ENCODE measurements at places on chromosomes 11 and 22.

GRCh38 chr11:93020248-93021046 is 51.0 kb downstream of the MTNR1B start:
- no peak for DNase-seq

DNA sequence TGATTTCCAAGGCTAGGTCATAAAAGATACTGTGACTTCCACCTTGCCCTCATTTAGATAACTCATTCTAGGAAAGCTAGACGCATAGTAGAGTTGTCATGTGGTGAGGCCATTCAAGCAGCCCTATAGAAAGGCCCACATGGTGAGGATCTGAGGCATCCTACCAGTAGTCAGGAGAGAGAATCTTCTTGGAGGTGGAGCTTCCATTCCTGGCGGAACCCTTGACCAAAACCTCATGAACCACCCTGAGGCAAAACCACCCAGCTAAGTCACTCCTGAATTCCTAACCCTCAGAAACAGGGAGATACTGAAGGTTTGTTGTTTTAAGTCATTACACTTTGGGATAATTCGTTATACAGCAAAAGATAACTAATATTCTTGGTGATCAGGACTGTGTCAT is 2.9 kb upstream of the HDHD5 start:
- no peak for DNase-seq

DNA sequence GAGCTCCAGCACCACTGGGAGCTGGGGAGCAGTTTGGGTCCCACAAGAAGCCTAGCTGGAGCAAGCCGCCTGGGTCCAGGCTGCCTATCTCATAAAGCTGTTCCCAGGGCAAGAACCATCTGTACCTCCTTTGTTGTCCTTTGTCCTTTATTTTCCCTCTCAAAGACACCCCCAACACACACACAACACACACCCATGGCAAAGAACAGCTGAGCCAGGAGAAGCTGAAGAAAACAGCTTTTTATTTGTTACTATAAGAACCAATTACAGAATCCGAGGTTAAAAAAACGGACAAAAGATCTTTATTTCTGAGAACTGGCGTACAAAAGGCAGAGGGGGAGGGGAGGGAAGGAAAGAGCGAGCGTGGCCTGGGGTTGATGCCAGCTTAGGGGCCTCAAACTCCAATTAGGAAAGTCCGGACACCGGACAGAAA is 1.7 kb upstream of the TUT1 start:
- DNase-seq: peak; percentile 63

DNA sequence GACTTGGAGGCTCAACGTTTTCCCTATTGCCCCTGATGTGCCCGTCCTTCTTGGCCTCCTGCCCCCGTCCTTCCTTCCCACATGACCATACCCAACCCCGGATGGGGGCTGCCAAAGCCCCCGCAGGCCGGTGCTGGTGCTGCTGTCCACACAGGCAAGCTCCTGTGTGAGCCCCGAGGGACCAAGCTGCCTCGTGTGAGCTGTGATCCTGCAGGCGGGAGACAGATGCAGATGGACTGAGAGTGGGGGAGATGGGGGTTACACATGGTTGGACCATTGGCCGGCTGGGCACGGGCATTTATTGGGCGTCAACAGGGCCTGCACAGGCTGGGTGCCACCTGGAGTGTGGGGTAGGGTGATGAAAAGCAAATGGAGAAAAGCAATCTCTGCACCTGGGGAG is 313.2 kb upstream of the B3GAT1 start:
- DNase-seq: no peak

GRCh38 chr11:96152623-96153022 is 190.4 kb downstream of the MAML2 start:
- peak; percentile 31 for DNase-seq

DNA sequence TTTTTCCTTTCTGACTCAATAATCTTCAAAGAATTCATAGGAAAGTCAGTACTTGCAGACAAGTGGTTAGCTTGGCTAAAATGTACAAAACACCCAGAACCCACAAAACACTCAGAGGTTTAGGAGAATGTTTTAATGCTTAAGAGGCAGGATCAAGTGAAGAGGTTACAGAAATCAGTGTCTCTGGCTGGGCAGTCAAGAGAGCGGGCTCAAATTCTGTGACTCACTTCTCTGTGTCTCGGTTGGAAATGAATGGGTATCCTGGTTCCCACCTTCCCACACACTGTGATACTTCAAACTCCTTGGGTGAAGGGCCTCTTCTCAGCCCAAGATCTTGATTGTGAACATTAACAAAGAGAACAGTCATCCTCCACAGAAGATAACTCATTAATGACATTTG is 3.8 kb downstream of the MPEG1 start:
- no peak for DNase-seq

- no peak for DNase-seq
Measured at GRCh38 chr22:38305471-38306448, 11.5 kb downstream of the CSNK1E start.
